ENCODE measurements at places on chromosomes 1 and 21.

DNA sequence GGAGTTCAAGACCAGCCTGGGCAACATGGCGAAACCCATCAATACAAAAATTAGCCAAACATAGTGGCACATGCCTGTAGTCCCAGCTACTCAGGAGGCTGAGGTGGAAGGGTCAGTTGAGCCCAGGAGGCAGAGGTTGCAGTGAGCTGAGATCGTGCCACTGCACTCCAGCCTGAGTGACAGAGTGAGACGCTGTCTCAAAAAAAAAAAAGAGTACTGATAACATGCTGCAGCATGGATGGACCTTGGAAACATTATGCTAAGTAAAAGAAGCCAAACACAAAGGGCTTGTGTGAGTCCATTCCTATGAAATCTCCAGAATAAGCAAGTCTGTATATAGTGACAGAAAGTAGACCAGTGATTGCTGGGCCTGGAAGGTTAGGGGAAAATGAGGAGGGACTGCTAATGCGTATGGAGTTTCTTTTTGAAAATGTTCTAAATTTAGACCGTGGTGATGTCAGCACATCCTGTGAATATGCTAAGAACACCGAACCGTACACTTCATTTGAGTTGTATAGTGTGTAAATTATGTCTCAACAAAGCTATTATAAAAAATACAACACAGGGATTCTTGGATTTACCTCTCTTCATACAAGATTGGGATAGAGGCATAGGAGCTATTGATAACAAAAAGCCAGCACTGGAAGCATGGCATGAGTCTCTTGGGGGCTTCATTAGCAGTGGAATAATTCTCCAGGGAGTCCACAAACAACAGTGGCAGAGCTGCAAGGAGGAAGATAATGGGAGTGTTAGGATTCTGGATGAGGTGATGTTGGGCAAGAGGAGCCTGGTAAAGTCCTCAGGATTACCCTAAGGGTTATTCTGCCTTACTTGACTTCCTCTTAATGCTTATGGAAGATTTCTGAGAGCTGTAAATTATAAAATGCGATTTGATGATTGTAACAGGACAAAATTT is 73.5 kb downstream of the TTC3 start:
- DNase-seq: no peak

DNA sequence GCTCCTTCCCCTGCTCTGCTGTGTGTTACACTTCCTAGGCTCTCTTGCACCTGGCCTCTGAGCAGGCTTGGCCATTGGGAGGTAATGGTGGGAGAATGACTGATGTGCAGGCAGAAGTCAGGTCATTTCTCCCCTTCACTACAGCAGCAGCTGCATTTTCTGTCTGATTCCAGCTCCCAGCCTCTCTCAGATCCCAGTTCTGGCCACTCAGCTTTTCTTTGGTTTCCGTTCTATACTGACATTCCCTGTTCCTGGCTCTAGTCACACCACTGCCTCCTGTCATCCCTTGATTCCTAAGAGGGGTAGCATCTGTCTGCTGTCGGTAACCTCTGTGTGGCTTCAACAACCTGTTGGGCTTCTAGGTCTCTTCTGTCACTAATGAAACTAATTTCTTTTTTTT is 127.7 kb upstream of the HOOK1 start:
- DNase-seq: no peak

- no peak for DNase-seq
Observed at GRCh38 chr1:244759158-244759557, 76.3 kb upstream of the COX20 start.

DNA sequence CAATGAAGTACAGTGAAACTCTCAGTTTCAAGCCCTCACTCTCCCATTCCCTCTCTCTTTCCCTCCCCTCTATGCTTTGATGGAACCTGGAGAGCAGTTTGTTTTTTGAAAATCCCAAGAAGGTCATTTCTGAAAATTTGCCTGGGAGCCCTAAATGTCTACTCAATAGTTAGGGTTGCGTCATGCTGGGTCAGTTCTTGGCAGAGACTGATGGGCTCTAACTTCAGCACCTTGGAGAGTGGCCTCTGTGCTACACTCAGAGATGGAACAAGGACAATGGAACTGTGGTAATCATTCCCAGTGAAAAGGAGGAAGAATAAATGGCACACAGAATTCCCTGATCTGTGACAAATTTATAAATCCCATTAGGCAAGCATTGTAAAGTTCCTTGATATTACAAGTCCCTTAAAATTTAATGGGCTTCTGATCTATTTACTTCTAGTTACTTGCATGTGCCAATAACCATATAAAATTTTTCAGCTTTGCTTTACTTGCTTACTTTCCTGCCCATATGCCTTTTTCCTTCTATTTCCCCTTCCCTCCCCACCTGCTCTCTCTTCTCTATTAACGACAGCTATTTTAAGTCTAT is 182.9 kb upstream of the KCND3 start:
- DNase-seq: peak; percentile 87

DNA sequence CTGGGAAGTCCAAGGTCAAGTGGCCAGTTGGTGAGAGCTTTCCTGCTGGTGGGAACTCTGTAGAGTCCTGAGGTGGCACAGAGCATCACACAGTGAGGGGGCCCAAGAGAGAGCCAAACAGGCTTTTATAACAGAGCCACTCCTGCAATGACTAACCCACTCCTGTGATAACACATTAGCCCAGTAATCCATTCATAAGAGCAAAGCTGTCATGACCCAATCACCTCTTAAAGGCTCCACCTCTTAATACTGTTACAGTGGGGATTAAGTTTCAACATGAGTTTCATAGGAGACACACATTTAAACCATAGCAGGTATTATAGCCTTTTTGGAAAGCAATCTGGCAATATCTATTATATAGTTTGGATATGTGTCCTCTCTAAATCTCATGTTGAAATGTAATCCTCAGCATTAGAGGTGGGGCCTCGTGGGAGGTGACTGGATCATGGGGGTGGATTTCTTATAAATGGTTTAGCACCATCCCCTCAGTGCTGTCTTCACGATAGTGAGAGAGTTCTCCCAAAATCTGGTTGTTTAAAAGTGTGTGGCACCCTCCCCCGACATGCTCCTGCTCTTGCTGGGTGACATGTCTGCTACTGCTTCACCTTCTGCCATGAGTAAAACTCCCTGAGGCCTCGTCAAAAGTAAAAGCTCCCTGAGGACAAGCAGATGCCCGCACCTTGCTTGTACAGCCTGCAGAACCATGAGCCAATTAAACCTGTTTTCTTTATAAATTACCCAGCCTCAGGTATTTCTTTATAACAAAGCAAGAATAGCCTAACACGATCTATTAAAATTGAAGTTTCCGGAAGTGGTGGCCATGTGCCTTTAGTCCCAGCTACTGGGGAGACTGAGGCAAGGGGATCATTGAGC is 64.5 kb downstream of the CD58 start:
- no peak for DNase-seq

GRCh38 chr1:177383715-177384114 is 213.0 kb downstream of the BRINP2 start:
- no peak for DNase-seq

GRCh38 chr21:45634511-45635183 is 8.9 kb upstream of the PCBP3 start:
- DNase-seq: no peak

All from endodermal cell (in vitro differentiated cells).